Stimulated activated CD8-positive, alpha-beta memory T cell treated with anti-CD3 and anti-CD28 coated beads, Interleukin-4, amount 100 ng/mL, for 4 hours (primary cell): ENCODE measurements at places on chromosomes 6 and 20.

DNA sequence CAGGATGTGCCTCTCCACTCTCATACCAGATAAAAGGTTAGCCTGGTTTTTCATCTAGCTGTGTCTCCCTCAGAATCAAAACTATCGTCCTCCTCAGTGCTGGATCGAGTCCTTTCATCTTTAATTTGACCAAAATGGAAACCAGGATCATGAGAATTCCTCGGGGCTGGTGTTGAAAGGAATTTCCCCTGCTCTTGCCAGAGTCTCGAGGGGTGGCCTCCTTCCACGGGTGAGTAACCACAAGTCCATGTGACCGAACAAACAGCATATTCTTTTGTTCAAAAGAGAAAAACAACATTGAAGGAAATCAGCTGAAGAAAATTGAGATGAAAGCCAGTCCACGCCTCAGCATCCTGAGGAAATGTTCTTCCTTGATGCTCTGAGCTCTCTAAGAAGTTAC is 165.9 kb upstream of the CDYL start:
- DNase-seq = no peak

GRCh38 chr6:98747960-98748359 is 86.4 kb upstream of the POU3F2 start:
- no peak for DNase-seq

DNA sequence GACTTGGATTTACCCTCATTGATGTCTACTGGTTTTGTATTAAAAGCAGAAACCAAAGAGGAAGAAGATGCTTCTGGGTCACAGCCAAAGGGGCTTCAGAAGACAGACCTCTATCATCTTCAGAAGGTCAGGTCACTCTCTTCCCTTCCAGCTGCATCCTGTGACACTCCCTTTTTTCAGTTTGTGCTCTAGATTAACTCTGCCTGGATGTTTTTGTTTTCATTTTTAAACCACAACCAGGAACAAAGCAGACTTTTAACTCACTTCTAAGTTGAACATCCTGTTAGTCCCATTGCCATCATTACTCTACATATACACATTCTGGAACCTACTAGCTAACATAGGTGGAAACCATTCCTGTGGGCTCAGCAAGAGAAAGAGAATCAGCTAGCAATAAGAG is 45.2 kb downstream of the AKIRIN2 start:
- no peak for DNase-seq

- DNase-seq = no peak
Measured at GRCh38 chr20:51861726-51862466, 59.6 kb upstream of the SALL4 start.

DNA sequence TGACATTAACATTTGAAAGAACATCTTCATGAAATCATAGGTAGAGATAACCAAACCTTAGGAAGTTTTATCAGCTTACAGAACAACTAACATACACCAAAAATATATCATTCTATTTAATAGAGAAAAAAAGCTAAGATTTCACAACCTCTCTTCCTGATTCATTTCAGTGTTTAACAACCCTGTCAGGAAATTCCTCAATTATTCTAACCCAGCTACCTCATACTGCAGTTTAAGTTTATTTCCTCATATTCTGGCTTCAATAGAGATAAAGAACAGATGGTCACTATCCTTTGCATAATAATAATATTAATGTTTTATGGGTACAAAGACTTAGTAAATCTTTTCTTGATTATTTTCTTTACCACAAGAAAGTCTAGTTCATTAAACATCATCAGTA is 112.9 kb upstream of the HSF2 start:
- DNase-seq = no peak

DNA sequence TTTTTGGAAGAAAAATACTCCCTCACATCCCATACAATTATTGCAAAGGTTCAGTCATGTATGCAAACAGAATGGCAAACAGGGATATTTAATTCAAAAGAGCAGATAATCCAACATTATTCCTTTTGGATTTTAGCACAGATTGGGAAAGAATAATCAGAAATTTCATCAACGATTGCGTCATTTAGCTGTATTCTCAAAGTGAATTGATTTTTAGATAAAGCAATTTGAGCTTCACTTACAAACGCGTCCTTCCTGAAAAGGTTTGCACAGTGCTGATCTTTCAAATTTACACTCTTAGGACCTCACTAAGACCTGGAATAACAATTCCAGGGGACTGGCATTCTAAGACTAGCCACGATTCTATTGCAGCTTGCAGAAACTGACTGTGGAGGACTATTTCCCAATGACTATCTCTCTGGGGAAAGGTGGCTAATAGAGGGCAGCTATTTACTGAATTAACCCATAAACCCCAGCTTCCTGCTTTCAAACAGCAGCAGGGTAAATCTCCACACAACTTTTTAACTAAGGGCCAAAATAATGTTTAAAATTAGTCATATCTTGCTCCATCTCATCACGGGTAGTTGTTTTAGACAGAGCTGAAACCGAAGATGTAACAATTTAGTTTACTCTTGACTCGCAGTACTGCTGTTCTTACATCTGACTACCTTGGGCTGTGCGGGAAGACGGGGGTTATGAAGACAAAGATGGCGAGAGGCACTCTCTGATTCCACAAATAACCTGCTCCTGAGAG is 131.2 kb upstream of the FAM184A start:
- DNase-seq = no peak

DNA sequence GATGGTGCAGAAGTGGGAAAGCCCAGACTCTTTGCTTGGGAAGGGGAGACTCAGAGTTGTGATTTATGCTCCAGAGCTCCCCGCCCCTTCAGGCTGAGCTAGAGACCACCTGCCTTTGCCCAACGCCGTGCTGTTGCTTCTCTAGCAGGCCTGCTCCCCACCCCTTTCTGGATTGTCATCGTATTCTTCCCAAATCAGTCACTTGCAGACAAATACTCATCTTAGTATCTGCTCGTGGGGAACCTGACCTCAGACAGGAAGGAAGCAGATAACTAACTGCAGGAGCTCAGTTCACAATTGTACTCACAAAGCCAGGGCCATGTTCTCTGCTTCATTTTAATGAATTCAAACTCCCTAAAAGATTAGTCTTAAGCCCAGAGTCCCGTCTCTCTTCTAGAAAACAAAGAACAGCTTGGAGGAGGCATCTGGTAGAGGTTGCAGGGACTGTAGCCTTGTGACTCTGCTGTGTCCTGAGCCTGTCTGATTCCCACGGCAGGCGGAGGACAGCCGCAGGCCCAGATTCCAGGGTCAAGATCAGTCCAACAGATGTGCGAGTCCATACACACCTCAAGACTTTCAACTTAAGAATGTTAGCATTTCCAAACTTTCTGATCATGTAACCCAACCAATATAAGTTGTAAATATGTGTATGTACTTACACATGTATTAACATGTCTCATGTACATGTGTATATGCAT is 57.2 kb upstream of the GGTLC1 start:
- no peak for DNase-seq

GRCh38 chr6:154448448-154449096 is 61.9 kb downstream of the CNKSR3 start:
- DNase-seq = no peak

DNA sequence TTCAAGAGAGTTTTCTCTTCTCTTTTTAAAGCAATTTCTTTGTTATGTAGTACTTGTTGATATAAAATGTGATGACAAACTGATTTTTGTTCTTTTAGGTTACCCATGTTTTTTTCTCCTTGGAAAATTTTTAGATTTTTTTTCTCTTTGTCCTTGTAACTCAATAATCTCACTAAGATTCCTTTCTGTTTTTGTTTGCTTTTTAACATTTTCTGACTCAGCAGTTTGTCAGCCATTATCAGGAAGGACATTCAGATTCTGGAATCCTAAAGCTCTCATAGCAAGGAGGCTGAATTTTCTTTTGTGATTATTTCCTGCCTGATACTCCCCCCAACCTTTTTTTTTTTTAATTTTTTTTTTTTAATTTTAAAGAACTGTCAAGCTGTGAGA is 75.2 kb upstream of the CITED2 start:
- no peak for DNase-seq

GRCh38 chr20:10429443-10429981 is 4.5 kb downstream of the MKKS start:
- no peak for DNase-seq

DNA sequence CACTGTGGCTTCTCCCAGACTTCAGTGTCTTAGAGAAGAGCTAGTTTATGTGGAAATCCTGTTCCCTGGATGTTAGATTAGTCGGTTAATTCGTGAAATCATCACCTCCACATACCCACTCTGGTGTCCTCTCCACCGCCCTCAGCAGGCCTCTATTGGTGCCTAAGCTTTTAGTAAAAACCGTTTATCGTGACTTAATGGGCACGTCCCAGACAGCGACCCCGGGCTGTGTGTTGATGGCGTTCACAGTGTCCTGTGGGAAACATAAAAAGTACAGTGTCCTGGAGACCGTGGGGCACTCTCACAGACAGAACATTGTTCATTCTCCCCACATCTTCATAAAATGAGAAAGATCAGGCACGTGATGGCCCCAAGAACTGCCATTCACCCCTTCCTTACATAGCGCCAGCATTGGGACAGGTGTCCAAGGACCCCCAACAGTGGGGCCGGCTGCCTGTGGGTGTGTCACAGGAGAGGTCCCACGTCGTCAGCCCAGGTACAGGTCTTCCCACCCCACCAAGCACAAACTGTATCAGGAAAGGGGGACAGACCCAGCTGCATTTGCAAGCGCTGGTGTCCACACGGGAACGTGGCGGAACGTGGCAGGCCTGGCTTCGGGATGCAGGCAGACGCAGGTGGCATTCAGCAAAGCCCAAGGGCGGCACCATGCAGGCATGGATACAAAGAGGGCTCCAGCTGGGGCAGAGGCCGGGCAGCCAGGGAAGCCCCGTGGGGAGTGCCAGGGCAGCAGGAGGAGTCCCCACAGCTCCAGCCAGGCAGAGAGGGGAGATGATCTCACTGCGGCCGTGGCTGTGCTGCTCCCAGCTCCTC is 237.7 kb downstream of the DLL1 start:
- no peak for DNase-seq
